Right renal pelvis (tissue), 4 donors: ENCODE measurements at places on chromosomes 4 and X. TPM values are rescaled to one million over a fixed set of nuclear protein-coding genes. Genes with fewer than 3 reads are reported as not detected.

GYPA gene
- 3.4 TPM for polyA plus RNA-seq

SYN1 gene
- polyA plus RNA-seq: 8.1 TPM

ARX gene
- polyA plus RNA-seq: not detected

TDO2 gene
- polyA plus RNA-seq: 3.3 TPM

CPLX1 gene
- polyA plus RNA-seq: 2.1 TPM

SNCA gene
- polyA plus RNA-seq: 51.8 TPM

OCIAD1 gene
- 299 TPM for polyA plus RNA-seq

APLN gene
- polyA plus RNA-seq: 6.0 TPM
